ENCODE measurements at places on chromosomes 1 and 21.

DNA sequence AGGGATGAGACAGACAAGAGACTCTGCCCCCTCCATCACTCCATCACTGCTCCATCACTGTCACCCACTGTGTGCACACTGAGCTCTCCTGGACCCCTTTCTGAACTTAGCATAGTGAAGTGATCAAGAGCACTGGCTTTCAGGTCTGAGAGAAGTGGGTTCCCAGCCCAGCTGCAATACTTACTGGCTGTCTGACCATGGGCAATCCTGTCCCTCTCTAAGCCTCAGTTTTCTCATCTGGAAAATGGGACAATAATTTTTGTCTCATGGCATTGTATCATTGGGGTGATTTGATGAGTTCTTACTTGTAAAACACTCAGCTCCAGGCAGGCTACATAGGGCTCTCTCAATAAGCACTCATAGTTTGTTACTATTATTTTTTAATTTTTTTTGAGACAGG lies 7.5 kb upstream of the RPS6KA1 start:
- DNase-seq: no peak

DNA sequence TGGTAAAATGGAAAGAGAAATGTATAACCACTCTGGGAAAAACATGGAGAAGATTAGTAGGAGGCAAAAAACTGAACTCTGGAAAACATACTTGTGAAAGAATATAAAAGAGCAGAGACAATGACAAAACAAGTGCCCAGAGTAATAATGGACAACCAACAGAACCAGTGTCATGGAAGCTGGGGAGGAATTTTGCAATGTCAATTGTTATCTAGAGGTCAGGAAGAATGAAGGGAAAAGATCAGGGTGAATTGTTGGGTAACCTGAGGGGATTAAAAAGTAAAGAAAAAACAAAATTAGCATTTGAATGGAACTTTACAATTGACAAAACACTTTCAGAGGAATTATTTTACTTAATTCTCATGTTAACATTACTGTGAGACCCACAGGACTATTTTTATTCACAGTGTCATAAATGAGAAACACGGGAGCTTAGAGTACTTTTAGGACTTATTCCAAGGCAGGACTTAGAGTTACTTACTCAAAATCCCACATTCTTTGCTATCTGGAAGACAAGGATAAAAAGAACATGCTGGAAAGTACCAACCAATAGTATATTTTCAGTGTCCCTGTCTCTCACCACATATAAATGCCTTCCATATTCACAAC lies 19.5 kb downstream of the JAM2 start:
- DNase-seq: no peak

DNA sequence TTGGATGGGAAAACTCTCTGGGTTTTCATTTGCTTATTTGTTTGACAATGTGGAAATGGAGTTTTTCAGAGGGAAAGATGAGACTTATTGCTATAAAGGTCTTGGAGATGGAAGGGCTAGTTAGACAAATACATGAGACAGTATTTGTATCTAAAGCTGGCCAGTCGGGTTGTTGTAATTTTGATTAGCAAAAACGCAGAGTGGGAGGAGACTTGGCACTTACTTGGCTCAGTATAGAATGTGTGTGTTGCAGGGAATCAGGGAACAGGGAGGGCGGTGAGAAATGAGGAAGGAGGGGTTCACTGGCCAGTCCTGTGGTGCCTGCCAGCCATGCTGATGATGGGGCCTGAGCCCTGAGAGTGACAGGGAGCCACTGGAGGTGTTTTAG lies 6.0 kb upstream of the FOXE3 start:
- no peak for DNase-seq

- no peak for DNase-seq
These were observed 42.5 kb downstream of the UTP25 start for GRCh38 chr1:209870151-209870831.

GRCh38 chr1:226967665-226968064 lies 27.6 kb downstream of the COQ8A start:
- DNase-seq: no peak

GRCh38 chr21:38741092-38741949 lies 64.4 kb upstream of the ETS2 start:
- no peak for DNase-seq

DNA sequence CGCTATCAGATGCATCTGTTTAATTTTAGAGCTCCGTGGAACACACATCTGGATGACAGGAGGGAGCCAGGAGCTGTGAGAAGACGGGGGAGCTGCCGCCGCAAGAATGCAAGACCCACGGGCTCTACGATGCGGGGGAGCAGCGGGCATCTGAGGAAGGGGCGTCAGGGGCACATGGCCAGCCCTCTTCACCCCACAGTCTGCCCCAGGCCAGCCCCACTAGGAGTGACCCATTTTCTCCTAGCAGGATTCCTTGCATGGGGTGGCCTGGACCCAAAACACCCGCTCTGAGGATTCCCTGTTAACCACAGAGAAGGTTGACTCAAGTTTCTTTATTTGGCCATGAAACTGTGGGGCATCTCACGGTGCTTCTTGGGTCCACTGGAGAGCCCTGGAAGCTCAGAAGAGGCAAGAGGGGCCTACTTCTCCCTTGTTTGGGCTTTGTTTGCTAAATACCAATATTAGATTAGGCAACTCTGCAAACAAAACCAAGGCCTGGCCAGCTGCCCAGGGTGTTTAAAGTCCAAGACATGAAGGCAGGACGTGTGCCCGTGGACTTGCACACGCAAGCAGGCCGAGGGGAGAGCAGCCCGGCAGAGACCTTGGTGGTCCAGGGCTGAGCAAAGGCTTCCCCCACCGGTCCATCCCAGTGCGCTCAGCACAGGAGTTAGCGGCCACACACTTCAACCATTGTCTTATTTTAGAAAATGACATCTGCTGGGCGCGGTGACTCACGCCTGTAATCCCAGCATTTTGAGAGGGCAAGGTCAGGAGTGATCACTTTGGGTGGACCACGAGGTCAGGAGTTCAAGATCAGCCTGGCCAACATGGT lies 89.8 kb downstream of the DHRS3 start:
- DNase-seq: peak; percentile 38

DNA sequence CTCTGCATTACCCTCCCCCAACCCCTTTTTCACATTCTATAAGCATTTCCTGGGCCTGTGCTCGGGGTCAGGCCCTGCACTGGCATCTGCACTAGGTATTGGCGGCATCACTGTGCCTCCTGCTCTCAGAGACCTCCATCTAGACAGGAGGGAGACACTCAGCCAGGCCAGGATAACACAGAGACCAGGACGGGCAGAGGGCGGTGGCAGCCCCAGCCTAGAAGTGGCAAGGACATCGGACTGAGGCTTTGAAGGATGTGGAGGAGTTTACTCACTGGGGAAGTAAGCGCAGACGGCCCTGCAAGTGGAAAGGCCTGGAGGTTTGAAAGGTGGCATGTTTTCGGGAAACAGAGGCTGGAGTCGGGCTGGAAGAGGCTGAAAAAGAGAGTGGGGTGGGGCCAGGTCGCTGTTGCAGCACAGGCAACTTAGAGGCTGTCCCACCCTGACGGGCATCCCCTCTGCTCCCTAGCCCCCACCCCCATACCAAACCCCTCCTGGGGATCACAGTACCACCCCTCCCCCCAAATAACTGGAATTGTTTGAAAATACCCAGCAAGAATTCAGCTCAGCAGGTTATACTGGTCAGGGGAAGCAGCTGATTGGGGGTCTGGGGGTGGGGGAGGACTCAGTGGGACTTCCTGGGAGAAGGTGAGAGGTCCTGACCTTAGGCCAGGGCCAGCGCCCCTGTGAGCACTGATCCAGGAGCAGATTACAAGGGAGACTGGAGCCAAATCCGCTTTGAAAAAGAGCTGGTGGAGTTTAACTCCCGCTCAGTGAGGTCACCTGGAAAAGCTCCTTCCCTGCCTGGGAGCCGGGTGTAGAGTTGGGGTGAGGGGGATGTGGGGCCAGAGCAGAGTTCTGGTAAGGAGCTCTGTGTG lies 121.8 kb upstream of the WNT4 start:
- DNase-seq: no peak

DNA sequence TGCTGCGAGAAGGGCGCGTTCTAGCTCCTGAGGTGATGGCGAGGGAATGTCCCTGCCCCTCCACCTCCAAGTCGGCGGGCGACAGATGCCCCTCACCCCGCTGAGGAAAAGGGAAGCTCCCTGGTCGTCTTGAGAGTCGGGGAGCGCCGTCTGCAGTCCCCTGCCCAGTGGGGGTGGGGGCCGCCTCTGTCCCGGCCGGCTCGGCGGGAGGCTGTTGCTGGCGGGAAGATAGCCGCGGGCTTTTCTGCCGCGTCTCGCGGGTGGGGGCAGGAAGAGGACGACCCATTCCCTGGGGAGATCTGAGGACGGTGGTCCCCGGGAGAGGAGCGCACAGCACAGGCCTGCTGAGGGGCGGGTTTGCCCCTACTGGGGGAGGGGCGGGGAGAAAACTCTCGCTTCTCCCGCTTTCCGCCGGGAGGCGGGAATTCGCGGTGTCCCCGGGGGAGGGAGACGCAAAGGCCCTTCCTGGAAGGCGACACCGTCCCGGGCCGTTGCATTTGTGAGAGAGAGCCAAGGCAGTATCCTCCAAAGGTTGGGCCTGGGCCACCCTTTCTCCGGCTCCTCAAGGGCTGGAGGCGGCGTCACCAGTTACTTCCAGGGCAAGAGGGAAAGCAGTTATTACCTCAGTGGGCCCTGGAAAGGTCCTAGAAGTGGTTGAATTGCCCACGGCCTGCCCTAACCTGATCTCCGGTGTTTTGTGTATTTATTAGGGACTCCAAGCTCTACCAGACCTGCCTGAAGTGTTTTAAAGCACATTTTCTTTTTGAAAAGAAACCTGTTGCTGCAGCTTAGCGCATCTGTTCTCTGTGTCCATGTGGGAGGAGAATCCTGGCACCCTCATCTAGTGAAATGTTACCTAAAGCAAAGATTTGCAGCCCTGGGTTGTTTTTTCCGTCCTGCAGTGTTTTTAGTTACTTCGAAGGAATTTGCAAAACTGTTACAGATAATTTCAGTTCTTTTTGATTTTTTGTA lies 648 bp downstream of the S100PBP start:
- DNase-seq: peak; percentile 32

DNA sequence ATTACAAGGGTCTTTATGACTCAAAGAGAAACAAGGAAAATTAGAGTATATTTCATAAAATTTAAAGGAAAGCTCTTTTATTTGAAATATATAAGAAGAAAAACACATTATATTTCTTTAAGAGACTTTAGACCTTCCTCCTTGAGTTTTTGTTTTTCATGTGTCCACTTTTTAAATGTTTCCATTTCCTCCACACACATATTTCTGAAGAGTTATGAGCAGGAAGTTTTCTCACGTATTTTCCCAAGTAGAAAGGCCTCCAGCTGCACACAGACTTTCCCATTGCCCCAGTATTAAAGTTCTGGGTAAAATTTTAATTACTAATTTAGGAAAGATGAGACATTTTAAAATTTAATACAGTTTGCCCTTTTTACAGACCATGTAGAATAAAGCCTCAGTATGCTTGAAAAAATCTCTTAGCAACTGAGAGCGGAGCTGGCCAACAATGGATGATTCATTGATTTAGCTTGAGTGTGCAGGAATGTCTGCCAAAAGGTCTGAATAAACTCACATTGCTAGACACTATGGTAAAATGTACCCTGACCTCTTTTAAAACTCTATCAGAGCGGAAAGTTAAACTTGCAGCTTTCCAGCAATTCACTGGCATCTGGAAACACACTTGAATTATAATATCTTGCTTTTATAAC lies 57.9 kb downstream of the DDAH1 start:
- DNase-seq: peak; percentile 90

GRCh38 chr1:6351480-6352137 lies 42.0 kb downstream of the ACOT7 start:
- DNase-seq: no peak

- DNase-seq: no peak
These were observed 85.2 kb upstream of the ZP4 start for GRCh38 chr1:237975903-237976302.

GRCh38 chr1:41662765-41663437 lies 178.4 kb upstream of the EDN2 start:
- DNase-seq: peak; percentile 83

DNA sequence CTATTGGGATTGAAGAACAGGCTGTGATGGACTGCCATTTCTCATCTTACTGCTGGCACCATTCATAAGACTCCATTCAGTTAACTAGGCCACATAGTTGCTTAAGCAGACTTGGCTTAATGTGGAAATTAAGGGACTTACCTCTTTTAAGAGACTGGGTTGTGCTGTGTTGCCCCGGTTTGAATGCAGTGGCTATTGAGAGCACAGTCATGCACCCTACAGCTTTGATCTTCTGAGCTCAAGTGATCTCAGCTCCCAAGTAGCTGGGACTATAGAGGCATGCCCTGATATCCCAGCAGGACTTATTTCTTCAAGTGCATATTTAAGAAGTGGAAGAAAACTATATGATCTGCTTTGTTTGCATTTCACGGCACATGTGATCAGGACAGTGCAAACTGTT lies 181.1 kb downstream of the RASAL2 start:
- DNase-seq: no peak

DNA sequence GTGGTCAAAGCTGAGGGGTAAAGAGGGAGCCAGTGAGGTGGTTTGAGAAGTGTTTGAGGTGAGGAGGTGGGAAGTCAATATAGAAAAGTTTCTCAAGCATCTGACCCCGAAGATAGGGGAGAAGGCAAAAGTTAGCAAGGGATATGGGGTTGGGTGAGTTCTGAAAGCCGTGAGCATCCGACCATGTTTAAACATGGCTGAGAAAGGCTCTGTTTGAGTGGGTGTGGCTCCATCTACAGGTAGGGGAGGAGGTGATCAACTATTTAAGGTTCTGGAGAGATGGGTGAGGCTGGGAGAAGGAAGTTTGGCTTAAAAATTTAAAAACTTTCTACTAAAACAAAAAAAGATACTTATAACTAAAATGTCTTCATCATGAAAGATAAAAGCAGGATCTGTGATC lies 273.8 kb downstream of the KCNJ6 start:
- no peak for DNase-seq

- DNase-seq: no peak
These were observed 40.5 kb upstream of the NEK2 start for GRCh38 chr1:211715971-211716370.

GRCh38 chr1:77927414-77927813 lies 39.0 kb downstream of the NEXN start:
- DNase-seq: no peak

Measured in HFFc6 (cell line).